ENCODE measurements at places on chromosomes 7 and 10. TPM values are rescaled to one million over a fixed set of nuclear protein-coding genes. Genes with fewer than 3 reads are reported as not detected.

The SPAG6 gene
- total RNA-seq: not detected

The FAM24B gene
- total RNA-seq: 5.2 TPM

The CCDC172 gene
- not detected for total RNA-seq

The BAIAP2L1 gene
- total RNA-seq: 0.34 TPM

The OR2A5 gene
- not detected for total RNA-seq

The OPN4 gene
- total RNA-seq: not detected

The SYNPO2L gene
- total RNA-seq: 0.18 TPM

The EN2 gene
- not detected for total RNA-seq

The TLX1 gene
- not detected for total RNA-seq

The RARRES2 gene
- 1.4 TPM for total RNA-seq

The GPR37 gene
- not detected for total RNA-seq

The KIF5B gene
- 79.1 TPM for total RNA-seq

The KEL gene
- 0.33 TPM for total RNA-seq

The SPDYE5 gene
- total RNA-seq: not detected

The WNT16 gene
- not detected for total RNA-seq

The NPSR1 gene
- total RNA-seq: not detected

The TCAF2 gene
- total RNA-seq: 25.6 TPM

The SPDYE1 gene
- not detected for total RNA-seq

The CYP3A5 gene
- total RNA-seq: 0.63 TPM

The EPHB6 gene
- 6.7 TPM for total RNA-seq

The CYP3A7 gene
- total RNA-seq: not detected

The KLF6 gene
- 209 TPM for total RNA-seq

The SPRN gene
- not detected for total RNA-seq

The CROT gene
- total RNA-seq: 5.4 TPM

The LIPK gene
- total RNA-seq: not detected

The LRRC4 gene
- 4.2 TPM for total RNA-seq

The DYDC2 gene
- not detected for total RNA-seq

The NPS gene
- total RNA-seq: not detected

The STEAP1 gene
- 0.16 TPM for total RNA-seq

The SDK1 gene
- 0.79 TPM for total RNA-seq

The ANXA8L1 gene
- not detected for total RNA-seq
